ENCODE measurements at places on chromosomes 4 and X.

- no peak for DNase-seq
Measured at GRCh38 chrX:68090266-68090665, 343.0 kb downstream of the OPHN1 start.

DNA sequence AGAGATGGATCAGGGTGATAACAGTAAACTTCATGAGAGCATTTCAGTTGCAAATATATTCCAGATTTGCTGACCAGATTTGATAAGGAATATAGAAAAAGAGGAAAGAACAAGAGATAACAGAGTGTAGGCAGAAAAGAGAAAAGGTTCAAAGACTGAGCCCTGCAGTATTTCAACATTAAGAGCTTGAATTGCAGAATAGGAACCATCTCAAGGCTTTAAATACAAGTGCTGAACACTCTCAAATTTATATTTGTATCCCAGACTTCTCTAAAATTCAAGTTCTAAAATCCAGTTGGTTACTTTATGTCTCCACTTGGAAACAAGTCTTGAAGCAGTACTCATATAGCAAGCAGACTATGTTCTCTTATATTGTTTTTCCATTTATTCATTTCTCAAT lies 9.7 kb upstream of the MYOZ2 start:
- no peak for DNase-seq

DNA sequence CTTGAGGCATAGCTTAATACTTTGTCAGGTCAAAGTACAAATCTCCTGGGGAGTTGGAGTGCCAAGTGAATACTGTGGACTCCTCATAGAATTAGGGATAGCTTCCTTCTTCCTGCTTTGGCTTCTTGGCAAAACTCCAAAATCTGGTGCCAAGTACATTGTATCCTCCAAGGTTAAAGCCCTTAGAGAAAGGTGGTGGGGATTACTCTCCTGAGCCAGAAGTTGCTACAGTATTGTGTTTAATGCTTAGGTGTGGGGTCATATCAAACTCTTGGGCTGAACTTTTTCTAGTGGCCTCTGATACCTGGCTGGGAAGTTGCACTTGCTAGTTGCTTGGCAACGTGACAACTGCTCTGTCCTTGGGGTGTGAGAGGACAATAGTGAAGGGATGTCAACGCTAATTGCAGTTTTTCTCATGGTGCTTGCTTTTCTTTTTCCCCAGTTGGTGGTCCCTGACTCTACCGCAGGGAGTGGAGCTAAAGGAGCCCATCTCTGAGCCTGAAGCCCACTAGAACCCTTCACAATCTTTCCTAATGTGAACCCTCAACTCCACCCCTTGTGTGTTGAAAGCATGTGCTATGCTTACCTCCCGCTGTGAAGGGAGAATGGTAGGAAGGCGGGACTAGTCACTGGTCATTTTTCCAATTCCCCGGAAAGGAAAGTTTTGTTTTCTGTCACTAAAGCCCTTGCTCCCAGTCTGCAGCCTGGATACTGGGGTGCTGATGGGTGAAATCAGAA lies 35.5 kb downstream of the DLG3 start:
- DNase-seq: no peak

DNA sequence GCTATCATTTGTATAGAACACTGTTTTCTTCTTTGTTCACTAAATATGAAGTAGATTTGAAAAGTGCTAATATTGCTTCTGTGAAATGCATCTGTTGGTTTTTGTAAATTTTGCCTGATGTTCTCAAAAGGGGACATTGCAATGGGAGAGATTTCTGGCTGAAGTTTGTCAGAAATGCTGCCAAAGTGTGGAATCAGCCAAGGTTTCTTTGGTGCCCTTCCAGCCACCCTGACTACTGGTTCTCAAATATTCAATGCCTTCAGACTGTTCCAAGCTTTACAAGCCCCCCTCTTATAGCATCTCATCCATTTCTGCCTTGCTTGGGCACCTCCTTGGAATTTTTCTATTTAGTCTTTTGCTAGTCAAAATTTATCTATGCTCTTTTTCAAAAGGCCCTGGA lies 60.6 kb upstream of the TMLHE start:
- DNase-seq: no peak

GRCh38 chrX:108312957-108313356 lies 125.3 kb downstream of the COL4A6 start:
- DNase-seq: no peak
